Mucosa of gallbladder (tissue), 1 donor: ENCODE measurements at places on chromosomes 7 and 10. TPM values are rescaled to one million over a fixed set of nuclear protein-coding genes. Genes with fewer than 3 reads are reported as not detected.

HMX3 gene
- 1.6 TPM for total RNA-seq

HOXA7 gene
- total RNA-seq: not detected

TUBAL3 gene
- total RNA-seq: 0.49 TPM

PDZD7 gene
- 5.3 TPM for total RNA-seq

SPDYE1 gene
- not detected for total RNA-seq

NRCAM gene
- 38.2 TPM for total RNA-seq

XPNPEP1 gene
- total RNA-seq: 86.4 TPM

RAB19 gene
- total RNA-seq: 8.8 TPM

GPR141 gene
- total RNA-seq: 1.9 TPM

GRCh38 chr10:61081301-61081700 lies 137.3 kb upstream of the RHOBTB1 start:
- DNase-seq: no peak

GRCh38 chr10:4271193-4271592 lies 486.2 kb upstream of the KLF6 start:
- no peak for DNase-seq

DNA sequence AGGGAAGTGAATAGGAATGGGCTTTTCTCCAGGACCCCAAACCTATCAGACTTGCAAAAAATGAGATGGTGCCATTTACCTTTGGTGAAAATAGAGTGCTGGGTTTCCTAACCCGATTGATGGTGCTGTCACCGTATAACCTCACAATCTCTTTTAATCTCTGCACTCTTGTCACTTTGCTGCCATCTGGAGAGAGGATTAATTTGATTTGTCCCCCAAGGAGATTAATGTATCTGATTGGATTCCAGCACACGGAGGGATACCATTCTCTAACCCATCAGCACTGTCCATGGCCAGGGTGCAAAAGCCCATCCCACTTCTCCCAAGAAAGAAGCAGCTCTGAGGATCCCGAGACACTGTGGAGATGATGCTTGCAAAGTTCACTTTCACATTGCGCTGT lies 86.3 kb upstream of the NFE2L3 start:
- DNase-seq: no peak

GRCh38 chr7:27172823-27173510 lies 1.2 kb downstream of the HOXA10 start:
- DNase-seq: no peak

DNA sequence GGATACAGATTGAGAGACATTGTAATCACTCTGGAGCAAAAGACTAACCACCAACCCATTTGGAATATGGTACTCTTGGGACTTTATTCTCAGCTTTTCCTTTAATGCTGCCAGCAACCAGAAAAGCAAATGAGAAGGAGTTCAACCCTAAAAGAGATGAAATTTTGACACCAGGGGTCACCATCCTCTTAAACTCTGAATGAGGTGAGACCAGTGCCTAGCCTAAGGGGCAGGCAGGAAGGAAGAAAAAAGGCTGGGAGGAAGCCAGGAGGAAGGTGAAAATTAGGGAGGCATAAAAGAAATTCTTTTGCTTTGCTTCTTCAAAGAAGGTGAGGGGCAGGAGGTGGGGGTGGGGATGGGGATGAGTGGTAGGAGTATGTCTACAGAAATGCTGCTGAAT lies 135.8 kb downstream of the JAZF1 start:
- no peak for DNase-seq

DNA sequence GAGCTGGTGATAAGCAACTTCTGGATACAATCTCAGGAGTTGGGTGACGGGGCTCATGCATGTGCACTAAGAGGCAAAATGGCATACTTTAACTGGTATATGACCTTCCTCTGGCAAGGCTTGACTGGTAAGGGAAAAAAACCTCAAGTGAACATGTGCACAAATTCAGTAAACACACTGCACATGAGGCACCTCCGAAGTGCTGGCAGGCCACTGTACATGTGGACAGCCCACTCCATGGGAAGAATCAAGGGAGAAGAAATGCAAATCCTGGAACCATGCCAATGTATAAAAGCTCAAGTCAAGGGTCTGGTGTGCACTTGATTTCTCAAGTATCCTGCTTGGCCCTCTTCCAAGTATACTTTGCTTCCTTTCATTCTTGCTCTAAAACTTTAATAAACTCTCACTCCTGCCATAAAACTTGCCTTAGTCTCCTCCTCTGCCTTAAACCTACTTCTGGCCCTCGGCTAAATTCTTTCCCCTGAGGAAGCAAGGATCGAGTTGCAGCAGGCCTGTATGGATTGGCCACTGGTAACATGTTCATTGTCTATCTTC lies 167.2 kb downstream of the RAMP3 start:
- no peak for DNase-seq

DNA sequence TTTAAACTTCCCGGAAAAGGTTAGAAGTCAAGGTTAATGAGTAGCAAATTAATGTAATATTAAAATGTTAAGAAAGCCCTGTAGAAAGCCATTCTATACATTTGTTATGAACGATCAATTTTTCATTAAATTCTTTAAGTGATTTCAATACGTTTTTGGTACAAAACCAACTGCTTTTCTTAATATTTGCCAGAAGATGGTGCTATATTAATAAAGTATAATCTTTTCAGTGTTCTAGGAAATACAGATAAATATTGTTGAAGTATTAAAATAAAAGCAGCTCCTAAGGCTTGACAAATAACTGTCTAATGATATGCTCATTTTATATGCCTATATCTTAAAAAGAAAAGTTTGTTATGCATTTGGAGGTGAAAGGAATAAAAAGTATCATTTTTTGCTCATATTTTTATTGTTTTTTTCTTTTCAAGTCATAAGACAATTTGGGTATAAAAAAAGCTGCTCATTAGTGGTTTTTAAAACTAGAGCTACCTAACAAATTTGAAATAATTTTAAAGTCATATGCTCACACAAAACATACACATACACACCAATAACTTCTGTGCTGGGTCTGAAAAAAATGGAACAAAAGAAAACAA lies 130.3 kb upstream of the POT1 start:
- no peak for DNase-seq

- no peak for DNase-seq
Observed at GRCh38 chr7:121871188-121871587, 1.8 kb upstream of the PTPRZ1 start.

DNA sequence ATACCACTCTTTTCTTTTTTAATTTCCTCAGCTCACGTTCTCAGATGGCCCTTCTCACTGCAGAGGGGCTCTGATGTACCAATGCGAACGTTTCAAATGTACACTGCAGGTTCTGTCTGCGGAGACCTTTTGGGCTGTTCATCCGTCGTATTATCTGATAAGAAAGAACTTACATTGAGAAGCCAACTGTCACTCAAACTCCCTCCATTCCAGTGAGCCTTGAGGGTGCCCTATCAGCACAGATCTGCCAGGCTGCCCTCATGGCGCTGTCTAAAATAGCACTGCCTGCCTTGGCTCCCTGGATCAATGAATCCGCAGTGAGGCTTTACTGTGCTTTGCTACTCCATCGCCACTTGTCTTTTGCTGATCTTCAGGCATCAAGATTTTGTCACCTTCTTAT lies 61.8 kb downstream of the ARL5B start:
- DNase-seq: no peak

DNA sequence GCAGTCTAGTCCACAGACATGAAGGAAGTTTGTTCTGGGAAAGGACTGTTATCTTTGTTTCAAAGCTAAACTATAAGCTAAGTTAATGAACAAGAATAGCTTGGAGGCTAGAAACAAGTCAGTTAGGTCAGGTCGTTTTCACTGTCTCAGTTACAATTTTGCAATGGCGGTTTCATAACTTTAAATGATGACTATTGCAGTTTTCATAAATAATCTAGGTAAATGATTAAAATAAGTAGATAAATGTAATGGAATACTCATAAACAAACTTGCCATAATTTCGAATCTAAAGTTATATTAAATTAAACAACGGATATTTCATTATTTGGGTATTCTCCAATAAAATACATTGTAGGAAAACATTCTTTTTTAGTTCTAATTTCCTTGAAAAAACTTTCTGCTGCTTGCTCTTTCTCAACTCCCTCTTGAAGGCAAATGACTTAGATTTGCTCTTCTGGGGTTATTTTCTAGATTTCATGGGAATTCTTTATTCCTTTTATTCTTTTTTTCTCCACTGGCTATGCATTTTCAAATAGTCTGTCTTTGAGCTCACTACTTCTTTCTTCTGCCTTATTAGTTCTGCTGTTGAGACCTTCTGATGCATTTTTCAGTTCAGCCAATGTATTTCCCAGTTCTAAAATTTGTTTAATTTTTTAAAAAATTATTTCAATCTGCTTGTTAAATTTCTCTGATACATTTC lies 103.8 kb upstream of the APBB1IP start:
- DNase-seq: no peak

- no peak for DNase-seq
Observed at GRCh38 chr7:145737617-145738016, 379.0 kb upstream of the CNTNAP2 start.

GRCh38 chr10:62626817-62627216 lies 177.7 kb upstream of the ADO start:
- DNase-seq: no peak

DNA sequence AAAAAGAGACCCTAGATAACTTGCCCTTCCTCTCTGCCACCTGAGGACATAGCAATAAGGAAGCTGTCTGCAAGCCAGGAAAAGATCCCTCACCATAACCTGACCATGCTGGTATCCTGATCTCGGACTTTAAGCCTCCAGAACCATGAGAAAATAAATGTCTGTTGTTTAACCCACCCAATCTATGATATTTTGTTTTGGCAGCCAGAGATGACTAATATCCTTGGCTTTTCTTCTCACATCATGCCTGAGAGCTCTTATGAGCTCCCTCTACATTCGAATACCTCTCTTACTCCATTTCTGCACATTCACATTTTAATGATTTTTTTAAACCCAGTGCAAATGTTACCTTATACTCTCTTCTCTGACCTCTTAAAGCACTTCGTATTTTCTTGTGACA lies 214.0 kb upstream of the CHRM2 start:
- no peak for DNase-seq

GRCh38 chr7:120402079-120402767 lies 129.2 kb downstream of the KCND2 start:
- no peak for DNase-seq

DNA sequence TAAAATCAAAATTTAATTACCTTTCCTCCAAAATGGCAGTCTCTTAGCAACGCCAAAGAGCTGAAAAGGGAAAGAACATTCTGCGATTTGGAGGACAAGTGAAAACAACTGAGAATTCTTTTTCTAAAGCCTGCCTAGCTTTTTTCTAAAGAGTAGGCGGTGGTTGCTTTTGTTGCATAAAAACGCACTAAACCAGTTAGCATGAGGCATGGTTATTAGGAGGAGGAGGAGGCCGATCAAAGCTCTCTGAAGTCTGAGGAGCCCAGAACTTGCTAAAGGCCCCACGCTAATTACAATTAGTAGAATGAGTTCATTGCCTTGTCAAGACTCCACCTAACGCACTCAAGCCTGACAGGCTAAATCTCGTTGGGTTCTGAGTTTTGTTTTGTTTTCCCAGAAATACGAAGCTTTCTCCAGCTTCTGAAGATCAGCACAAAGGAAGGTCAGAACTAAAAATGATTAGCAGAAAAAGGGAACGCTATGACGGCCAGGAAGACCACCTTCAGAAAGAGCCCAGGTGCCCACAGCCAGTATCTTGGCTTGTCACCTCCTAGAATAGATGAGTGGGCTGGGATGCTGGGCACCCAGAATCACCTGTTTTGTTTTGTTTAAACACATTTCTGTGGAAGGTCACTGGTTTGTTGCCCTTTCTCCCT lies 72.0 kb downstream of the FGFR2 start:
- DNase-seq: no peak

DNA sequence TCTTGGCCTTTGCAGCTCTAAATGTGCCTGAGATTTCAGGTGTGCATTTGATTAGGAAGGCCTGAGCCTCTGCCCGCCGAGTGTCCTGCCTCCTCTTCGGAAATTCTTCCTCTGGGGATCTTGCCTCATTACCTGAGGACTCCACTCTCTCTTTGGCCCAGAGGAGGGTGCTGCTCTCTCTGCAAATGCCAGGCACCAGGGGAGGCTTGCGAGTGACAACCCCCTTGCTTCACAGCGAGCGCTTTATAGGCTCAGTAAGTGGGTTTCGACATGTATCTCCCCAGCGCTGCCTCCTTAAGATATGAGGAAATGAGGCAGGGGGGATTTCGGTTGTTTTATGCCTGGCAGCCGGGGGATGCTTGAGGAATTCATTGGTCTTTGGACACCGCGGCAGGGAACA lies 423.9 kb downstream of the GLRX3 start:
- DNase-seq: no peak

- DNase-seq: no peak
Observed at GRCh38 chr7:20558963-20559716, 56.3 kb upstream of the ABCB5 start.

GRCh38 chr7:40329601-40330153 lies 194.9 kb downstream of the SUGCT start:
- DNase-seq: no peak

DNA sequence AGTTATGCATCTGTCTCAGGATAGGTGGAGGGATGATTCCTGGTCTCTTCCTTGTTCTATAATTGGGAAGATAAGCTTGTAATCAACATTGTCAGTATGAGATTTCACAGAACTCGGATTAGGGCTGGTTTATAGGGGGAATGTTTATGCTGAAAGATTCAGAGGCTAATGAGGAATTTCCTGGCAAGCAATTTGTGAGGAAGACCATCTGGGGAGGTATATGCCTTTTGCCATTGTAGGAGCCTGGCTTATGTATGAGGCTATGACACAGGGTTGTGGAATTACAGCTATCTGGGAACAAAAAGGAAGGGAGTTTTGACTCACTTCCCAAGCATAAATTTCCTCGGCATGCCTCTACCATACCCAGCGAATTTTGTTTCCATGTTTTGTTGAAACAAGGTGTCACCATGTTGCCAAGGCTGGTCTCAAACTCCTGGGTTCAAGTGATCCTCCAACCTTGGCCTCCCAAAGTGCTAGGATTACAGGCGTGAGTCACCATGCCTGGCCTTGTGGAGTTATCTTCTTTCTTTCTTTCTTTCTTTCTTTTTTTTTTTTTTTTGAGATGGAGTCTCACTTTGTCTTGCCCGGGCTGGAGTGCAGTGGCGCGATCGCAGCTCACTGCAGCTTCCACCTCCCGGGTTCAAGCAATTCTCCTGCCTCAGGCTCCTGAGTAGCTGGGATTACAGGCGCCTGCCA lies 1.6 kb upstream of the COPS6 start:
- DNase-seq: peak; percentile 66

DNA sequence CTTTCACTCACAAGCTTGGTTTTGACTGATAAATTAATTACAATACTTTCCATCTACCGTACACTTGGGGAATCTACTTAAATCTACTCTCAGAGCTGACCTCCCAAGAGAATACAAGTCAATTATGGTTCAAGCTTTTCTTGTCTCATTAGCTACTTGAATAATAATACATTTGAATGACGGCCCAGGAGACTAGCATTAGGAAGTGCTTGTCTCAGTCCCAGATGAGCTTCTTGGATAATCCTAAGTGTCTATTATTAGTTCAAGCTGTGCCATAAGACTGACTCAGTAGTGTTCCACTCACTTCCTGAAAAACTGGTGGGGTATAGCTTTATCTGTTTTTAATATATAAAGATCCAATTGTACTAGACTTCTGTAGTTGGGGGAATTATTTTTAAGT lies 100.2 kb downstream of the GNAT3 start:
- DNase-seq: no peak
